ENCODE measurements at places on chromosomes 2 and 18.
A peak's percentile ranks its signal among the peaks of the same experiment; 100 is the strongest.

- DNase-seq: no peak
Observed at GRCh38 chr2:238747114-238747513, 100.8 kb upstream of the TWIST2 start.

- no peak for DNase-seq
Observed at GRCh38 chr2:157439824-157440186, 4.1 kb downstream of the CYTIP start.

- no peak for DNase-seq
Observed at GRCh38 chr2:237743561-237744269, 54.9 kb upstream of the RBM44 start.

DNA sequence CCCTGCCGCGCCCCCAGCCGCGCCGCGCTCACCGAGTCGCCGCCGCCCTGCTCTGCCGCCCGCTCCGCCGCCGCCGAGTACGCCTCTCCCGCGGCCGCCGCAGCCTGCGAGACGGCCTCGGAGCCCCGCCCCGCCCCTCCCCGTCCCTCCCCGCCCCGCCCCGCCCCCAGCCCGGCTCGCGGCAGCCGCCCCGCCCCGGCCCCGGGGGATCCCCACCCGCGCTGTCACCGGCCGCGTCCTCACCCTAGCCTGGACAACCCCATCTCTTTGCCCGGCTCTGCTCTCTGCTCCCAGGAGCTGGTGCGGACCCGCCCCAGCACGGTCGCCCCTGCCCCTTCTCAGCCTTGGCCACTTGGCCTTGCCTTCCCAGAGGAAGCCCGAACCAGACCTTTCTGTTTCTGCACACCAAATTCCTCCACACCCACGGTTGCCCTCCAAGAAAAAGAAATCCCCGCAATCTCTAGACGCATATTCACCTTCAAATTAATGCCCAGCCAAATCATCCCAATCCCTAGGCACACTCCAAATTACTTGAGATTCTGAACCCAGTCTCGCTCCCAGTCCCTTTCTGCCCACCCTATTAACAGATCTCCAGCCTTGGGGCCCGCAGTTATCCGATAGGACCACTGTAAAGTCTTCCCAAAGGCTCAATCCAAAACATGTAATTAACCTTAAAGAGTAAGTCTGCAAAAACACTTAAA, at the start of gene CYRIA:
TSS of gene CYRIA (minus strand) at position 87 of the 701 bp plus-strand sequence. CDS start 77,715 bp downstream, outside the sequence.
- DNase-seq: peak; percentile 89

GRCh38 chr2:105404736-105405135, 5.9 kb upstream of the FHL2 start:
- DNase-seq: no peak

GRCh38 chr2:74522516-74522915, 3.5 kb downstream of the DQX1 start:
- peak; percentile 14 for DNase-seq
